ENCODE measurements at places on chromosomes 5 and 9. TPM values are rescaled to one million over a fixed set of nuclear protein-coding genes. Genes with fewer than 3 reads are reported as not detected.

Gene SPINK5
- 8.4 TPM for total RNA-seq

Gene PBX3
- total RNA-seq, result 53.3 TPM

Gene DNM1
- total RNA-seq, result 105 TPM

Gene SH3RF2
- total RNA-seq, result 1.6 TPM

Gene IL7R
- total RNA-seq, result 0.57 TPM

GRCh38 chr5:150347003-150347402, 10.5 kb upstream of the TCOF1 start:
- DNase-seq, result no peak
- H3K27ac ChIP-seq, result no peak overlapping the region
- H3K36me3 ChIP-seq, result no peaks in the 10 kb centered on the region
- peaks cover 13% of the 10 kb centered on the region for H3K4me1 ChIP-seq

GRCh38 chr5:36657563-36657995, 51.2 kb downstream of the SLC1A3 start:
- H3K36me3 ChIP-seq, result peaks cover 7% of the 10 kb centered on the region
- H3K27ac ChIP-seq, result peak overlapping the region; percentile 58
- H3K4me1 ChIP-seq, result peaks cover 73% of the 10 kb centered on the region
- no peak overlapping the region for H3K4me3 ChIP-seq
- DNase-seq, result no peak

DNA sequence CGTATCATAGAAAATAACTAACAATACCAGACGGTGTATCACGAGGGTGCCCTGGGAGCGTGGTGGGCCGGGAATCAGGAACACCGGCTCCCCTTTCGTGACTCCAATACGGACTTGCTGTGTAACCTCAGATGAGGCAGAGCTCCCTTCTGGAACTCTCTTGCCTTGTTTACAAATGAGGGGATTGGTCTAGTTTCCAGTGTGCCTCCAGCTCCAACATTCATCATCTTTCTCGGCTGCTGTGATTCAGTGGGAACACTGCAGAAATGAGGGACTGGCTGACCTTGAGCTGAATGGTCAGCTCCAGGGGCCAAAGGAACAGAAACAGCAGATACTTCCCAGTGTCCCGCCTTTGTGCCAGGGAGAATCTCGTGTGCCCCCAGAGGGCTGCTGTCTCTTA, 22.6 kb upstream of the TGFBI start:
- H3K27ac ChIP-seq, result no peak overlapping the region
- no peak for DNase-seq
- no peaks in the 10 kb centered on the region for H3K4me1 ChIP-seq

- H3K27me3 ChIP-seq, result no peaks in the 10 kb centered on the region
- peaks cover 53% of the 10 kb centered on the region for H3K4me1 ChIP-seq
- no peak overlapping the region for H3K27ac ChIP-seq
- H3K4me3 ChIP-seq, result no peak overlapping the region
Observed at GRCh38 chr9:131885144-131885609, 145.3 kb upstream of the RAPGEF1 start.
